ENCODE measurements at places on chromosomes 2 and 18. TPM values are rescaled to one million over a fixed set of nuclear protein-coding genes. Genes with fewer than 3 reads are reported as not detected.

The PRKAG3 gene
- total RNA-seq, result not detected

The PTPRM gene
- total RNA-seq, result 35.0 TPM

The TTN gene
- 0.03 TPM for total RNA-seq

The TRIM43 gene
- total RNA-seq, result not detected

The ASIC4 gene
- 0.08 TPM for total RNA-seq

The FAP gene
- total RNA-seq, result not detected

The FBLN7 gene
- 0.42 TPM for total RNA-seq

The PTCD3 gene
- 68.0 TPM for total RNA-seq

The DYNAP gene
- total RNA-seq, result not detected

The CCDC148 gene
- total RNA-seq, result 0.78 TPM

Measured in A549 treated with CpdA at 1 μM for 4 hours (cell line).